SHP77 treated with DMSO at 0.1 percent for 48 hours (cell line): ENCODE measurements at places on chromosomes 4 and X.

- DNase-seq = no peak
Observed at GRCh38 chrX:71081330-71082123, 13.4 kb upstream of the SNX12 start.

- no peak for DNase-seq
Observed at GRCh38 chr4:78136109-78137081, 79.3 kb downstream of the FRAS1 start.

DNA sequence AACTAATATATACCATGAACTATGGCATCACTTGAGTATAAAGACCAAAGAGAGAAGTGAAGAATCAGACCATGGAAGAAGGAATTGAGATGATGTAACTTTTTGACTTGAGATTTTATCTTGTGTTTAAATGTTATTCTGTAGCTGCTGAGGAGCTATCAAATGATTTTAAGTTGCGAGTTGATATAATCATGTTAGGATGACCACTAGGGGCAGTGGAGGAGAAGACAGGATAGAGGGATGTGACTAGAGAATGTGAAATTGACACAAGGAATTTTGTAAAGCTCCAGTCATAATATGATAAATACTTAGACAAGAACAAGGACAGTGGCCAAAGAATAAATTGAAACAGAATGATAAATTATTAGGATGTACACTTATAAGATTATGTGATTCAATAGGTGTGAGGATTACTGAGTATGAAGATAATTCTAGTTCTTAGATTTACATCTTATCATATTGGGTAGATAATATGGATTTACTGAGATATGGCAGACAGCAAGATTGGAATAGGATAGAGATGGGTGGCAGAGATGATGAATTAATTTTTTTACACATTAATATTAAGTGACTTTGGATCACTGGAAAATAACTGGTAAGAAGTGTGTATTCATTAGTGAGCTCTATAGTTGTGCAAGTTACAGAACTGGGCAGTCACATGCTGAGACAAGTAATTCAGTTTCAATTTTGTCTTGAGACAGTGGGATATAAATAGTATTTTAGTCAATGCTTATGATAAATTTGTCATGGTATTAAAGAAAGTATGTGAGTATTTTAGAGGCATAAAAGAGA is 816.0 kb upstream of the PCDH10 start:
- DNase-seq = no peak

GRCh38 chr4:114046331-114046730 is 66.9 kb upstream of the ARSJ start:
- no peak for DNase-seq

DNA sequence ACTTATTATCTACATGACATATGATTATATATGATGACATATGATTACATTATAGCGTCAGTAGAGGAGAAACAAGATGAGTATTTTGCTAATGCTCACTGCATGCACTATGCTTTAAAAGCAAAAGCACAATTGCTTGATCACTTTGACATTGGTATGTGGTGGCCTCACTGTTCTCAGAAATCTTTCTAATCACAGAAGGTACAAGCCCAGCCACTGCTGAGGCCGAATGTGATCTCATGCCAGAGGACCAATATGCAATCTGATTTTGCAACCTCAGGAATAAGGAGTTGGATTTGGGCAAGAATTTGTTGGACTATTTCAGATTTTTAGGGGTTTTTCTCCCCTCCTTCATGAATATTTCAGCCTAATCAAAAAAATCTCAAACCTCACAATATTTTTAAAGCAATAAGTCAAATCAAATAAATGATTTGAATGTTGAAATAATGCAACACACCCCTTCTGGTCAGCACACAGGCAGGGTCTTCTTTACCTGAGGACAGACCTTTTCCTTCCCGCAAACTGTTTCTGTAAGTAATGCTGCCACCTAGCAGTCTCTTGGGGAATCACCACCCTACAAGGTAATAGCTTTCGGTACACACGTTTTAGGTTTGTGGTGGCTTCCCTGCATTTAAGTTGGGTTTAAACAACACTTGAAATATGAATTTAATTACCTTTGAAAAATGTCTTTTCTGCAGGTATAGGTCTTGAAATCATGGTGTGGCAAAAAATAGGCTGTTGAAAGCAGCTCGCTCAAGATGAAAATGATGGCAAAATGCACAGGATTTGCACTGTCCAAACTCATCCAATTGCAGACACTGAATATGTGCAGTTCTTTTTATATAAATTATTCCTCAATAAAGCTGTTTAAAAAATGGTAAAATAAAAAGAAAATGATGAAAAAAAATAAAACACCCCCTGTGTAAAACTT is 4.8 kb upstream of the CXCL13 start:
- DNase-seq = peak; percentile 36

DNA sequence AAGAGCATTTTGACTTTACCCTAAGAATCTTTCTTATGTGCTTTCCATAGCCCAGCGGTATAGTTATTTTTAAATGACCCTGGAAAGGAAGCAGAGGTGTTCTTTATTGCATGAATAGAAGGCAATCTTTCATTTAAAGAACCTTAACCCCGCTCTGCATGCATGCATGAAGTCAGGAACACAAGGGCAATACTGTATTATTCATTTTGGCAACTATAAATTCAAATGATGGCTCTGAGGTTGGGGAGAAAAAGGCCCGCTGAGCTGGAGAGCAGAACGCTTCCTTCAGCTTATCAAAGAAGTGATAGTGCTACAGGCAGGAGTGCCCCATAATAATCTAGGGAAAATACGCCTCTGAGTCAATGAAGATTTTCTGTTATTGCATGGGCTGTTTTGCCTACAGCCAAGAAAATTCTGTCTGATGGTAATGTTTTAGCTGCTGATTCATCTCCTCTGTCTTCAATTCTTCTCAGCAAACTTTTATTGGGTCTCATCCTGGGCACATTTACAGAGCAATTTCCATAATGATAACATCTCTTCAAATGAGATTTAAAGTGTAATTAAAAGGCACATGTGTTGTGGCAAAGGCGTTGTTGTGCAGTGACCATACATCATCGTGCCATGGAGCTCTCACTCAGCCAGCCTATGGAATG is 452.2 kb upstream of the FTHL17 start:
- no peak for DNase-seq
